ENCODE measurements at places on chromosomes 2 and 18.

- no peak for DNase-seq
Observed at GRCh38 chr2:230932556-230933511, 7.8 kb upstream of the GPR55 start.

GRCh38 chr2:223102450-223102849 is 50.5 kb downstream of the KCNE4 start:
- no peak for DNase-seq

- no peak for DNase-seq
Observed at GRCh38 chr18:49546719-49547273, 15.1 kb upstream of the LIPG start.

DNA sequence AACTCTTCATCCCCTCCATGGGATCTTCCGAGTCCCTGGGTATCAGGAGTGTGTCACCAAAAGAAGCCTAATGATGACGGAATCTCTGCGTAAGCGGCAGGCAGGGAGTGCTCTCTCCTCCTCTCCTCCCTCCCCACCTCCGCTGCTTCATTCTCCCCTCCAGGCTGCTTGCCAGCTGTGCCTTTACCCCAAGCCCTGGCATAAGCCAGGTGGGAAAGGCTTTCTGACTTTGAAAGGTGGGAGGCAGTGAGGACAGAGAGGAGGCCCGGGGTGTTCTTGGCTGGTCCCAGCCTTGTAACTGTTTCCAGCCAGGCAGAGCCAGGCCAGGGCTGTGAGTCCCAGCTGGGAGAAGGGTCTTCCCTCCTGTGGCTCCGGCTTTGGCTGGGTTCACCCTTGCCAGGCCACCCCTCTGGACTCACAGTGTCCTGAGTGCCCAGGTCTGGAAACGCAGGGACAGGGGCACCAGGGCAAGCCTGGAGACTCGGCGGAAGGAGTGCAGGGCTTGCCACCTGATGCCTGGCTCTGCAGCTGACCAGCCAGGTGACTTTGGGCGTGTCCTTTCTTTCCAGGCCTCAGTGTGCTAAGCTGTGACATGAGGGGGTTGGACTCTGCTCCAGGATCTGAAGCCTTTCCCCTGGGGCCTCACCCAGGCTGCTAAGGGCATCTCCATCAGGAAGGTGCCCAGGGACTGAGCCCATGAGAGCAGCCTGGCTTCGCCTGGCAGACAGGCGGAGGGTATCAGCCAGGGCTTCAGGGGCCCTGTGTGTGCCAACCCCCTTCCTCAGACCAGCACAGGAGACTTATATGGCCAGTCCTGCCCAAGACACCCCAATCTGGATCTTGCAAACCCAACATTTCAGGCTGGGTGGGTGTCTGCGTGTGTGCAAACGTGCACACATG is 32.7 kb upstream of the HPCAL1 start:
- DNase-seq = no peak

- DNase-seq = no peak
Observed at GRCh38 chr2:25561136-25561850, 112.1 kb downstream of the DTNB start.

DNA sequence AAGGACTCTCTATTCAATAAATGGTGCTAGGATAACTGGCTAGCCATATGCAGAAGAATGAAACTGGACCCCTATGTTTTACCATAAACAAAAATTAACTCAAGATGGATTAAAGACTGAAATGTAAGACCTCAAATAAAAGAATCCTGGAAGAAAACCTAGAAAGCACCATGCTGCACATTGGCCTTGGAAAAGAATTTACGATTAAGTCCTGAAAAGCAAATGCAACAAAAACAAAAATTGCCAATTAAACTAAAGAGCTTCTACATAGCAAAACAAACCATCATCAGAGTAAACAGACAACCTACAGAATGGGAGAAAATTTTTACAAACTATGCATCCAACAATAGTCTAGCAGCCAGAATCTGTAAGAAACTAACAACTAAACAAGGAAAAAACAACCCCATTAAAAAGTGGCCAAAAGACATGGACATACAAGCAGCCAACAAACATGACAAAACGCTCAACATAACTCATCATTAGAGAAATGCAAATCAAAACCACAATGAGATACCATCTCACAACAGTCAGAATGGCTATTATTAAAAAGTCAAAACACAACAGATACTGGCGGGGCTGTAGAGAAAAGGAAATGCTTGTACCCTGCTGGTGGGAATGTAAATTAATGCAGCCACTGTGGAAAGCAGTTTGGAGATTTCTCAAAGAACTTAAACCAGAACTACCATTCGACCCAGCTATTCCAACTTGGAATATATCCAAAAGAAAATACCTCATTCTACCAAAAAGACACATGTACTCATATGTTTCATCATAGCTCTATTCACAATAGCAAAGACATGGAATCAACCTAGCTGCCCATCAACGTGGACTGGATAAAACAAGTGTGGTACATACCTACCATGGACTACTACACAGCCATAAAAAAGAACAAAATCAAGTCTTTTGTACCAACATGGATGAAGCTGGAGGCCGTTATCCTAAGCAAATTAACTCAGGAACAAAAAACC is 30.6 kb downstream of the SEPTIN10 start:
- no peak for DNase-seq

- DNase-seq = no peak
Observed at GRCh38 chr2:172013396-172013795, 13.6 kb downstream of the METAP1D start.

DNA sequence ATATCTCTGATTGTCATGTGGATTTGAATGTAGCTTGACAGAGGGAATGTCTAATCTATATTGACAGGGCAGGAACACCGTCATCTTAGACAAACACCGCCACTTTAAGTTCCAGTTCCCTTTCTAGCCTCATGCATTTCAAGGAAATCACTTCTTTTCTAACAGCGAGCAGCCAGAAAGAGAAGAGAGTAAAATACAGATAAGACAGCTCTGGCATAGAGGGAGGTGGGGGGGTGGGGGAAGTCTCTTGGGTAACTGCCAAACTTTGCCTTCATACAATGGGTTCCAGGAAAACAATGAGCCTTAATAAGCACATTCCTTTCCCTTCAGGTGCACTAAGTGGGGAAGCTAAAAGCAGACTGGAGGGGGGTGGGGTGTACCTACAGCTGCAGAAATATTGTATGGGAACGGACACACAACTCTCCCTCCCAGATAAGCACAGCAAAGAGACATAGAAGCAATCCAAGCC is 37.2 kb downstream of the CASP10 start:
- DNase-seq = no peak

DNA sequence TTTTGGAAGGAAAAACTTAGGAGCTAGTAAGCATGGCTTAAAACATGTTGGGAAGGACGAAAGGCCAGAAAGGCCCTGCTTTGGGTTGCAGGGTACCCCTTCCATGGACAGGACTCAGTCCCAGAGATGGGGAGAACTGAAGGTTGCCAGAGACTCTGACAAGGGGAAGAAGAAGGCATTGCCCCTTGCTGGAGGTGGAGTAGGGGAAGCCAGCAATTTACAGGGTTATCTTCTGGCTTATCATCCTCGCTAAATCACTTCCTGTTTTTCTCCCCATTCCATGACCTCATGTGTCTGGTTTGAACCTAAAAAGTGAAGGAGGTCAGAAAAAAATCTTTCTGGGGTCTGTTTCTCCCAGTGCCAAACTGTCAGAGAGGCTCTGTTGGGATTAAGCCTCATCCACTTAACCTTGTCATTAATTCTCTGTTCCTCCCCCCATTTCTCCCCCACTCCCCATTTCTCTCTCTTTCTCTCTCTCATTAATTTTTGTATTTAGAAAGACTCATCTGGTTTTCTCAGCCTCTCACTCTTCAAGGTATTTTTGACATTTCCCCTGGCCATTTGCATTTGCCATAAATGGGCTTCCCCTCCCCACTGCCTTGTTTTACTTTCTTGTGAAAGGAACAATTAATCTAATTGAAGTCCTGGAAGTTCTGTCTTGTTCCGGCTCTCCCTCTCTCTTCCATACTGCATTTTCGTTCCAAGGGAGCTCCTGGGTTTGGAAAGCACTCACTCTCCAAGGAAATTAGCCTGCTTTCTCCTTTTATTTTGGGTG is 17.4 kb downstream of the NRP2 start:
- DNase-seq = no peak

- no peak for DNase-seq
Observed at GRCh38 chr2:10241641-10242430, 60.9 kb upstream of the HPCAL1 start.

DNA sequence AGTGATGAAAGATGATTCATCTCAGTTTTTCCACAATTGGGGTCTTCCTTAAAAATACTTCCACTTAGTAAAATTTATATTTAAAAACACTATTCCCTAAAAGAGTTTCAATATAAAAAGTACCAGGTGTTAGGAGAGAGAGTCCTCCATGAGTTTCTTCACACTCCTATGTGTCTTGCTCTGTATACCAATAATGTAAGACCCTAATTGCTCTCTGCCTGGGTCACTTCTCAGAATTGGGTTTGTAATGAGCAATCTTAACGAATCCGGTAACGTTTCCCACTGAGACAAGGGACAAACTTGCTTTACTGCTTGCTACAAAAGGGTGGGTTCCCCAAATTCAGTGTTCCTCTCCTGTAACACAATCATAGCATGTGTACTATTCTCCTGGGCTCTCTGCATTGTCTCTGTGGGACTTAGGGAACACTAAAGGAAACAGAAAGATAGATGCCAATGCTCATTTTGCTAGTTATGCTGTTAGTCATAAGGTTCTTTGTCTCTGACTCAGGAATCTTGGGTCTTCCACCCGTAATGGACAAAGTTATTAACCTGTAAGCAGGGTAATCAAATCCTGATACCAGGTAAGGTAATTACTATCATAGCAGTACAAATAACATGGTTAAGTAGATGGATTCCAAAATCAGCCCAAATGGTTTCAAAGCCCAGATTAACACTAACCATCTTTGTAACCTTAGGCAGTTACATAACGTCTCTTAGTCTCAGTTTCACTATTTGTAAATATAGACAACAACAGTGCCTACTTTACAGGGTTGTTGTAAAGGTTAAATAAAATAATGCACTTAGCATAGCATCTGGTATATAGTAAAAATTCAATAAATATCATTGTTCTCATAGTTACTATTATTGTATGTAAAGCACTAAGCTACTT is 46.3 kb downstream of the ITSN2 start:
- DNase-seq = no peak

DNA sequence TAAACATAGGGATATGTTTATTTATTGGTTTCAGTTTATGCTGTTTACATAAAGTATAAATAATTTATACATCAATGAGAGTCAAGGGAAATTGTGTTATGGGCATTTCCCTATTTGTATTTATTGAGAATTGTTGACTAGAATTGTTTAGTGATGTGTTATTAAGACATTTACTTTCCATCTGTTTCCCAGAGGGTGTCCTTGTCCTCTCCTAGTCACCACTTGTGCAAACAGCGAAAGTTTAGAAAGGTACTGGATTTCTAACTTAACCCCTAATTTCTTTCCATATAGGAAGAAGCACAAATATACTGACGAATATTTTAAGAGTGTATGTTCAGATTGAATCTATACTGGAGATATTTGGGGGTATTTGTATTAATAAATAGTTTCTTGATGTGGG is 6.7 kb downstream of the UBE2E3 start:
- DNase-seq = no peak

DNA sequence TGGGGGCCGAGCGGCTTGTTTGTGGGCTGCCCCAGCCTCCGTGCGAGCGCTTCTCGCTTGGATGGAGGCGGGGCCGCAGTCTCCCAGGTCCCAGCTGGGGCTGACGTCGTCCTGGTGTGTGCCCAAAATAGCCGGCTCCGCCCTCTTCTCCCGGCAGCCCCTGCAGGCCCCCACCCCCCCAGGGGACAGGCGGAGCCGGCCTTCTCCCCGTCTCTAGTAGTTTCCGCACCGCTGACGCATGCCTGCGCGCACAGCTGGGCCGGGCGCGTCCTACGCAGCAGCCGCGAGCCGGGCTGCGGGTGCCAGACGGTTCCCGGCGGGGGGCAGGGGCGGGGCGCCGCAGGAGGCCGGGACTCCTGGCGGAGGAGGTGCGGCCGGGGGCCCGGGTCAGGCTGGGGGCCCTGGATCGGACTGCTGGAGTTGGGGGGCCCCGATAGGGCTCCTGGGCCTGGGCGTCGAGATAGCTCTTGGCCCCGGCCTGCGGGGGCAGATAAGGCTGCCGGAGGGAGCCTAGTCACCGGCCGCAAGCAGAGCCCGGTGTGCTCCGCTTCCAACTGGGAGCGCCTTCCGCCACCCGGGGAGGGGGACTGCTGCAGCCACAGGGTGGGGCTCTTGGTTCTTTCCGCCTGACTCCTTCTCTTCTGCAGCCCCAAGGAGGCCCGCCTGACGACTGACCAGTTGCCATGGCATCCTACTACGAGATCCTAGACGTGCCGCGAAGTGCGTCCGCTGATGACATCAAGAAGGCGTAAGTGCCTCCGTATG is at the start of gene DNAJB2:
Gene DNAJB2, plus strand, starts transcription at position 216 of the 765 bp plus-strand sequence. Its CDS starts 468 bp downstream, at position 684.
- DNase-seq = peak; percentile 98

GRCh38 chr2:218024336-218024735 is 21.5 kb upstream of the TNS1 start:
- DNase-seq = no peak

- DNase-seq = no peak
Observed at GRCh38 chr2:231769170-231770136, 11.6 kb downstream of the PDE6D start.

DNA sequence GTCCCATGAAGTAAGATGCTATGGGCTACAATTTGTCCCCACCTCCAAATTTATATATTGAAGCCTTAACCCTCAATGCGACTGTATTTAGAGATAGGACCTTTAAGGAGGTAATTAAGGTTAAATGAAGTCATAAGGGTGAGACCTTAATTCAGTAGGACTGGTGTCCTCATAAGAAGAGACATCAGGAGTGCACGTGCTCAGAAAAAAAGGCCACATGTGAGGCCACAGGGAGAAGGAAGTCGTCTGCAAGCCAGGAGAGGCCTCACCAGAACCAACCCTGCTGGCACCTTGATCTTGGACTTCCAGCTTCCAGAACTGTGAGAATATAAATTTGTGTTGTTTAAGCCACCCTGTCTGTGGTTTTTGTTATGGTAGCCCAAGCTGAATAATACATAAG is 25.5 kb upstream of the TEX44 start:
- DNase-seq = no peak

GRCh38 chr2:163247156-163247846 is 408.7 kb upstream of the KCNH7 start:
- no peak for DNase-seq

DNA sequence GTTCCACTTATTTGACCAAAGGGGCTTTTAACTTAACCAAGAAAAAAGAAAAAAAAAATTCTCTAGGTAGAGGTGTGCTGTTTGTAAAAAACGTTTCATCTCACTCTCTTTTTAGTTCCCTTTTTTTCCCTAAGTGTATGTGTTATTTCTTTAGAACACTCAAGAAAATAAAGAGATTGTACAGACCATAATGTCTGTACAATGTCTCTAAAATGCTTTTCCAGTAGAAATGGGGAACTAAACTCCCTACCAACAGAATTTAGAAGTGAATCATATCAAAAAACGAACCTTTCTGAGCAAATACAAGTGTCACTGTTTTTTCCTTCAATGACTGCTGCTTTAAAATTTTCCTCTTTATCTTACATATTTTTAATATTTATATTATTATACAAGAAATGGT is 72.0 kb downstream of the CDH7 start:
- DNase-seq = no peak

All from HuH-7.5 (cell line).